ENCODE measurements at places on chromosomes 1 and 21.

DNA sequence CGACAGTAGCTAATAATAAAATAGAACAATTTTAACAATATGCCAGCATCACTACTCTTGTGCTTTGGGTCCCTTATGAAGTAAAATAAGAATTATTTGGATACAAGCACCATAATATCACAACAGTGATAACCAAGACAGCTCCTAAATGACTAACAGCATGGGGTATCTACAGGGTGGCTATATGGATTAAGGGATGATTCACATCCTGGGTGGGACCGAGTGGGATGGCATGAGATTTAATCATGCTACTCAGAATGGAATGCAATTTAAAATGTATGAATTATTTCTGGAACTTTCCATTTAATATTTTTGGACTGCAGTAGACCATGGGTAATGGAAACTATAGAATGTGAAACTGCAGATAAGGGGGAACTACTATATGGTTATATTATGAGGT is 28.1 kb upstream of the B3GALNT2 start:
- DNase-seq: no peak

DNA sequence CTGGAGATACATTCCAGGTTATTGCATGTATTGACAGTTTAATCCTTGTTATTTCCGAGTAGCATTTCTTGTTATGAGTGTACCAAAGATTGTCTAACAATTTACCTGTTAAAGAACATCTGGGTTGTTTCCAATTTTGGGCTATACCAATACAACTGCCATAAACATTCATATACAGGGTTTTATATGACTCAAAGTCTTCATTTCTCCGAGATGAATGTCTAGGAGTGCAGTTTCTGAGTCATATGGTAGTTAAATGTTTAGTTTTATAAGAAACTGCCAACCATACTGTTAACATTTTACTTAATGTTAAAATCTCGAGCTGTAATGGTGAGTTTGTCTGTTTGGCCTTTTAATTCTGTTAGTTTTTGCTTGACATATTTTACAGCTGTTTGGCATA is 10.0 kb downstream of the RAB4A start:
- DNase-seq: no peak

DNA sequence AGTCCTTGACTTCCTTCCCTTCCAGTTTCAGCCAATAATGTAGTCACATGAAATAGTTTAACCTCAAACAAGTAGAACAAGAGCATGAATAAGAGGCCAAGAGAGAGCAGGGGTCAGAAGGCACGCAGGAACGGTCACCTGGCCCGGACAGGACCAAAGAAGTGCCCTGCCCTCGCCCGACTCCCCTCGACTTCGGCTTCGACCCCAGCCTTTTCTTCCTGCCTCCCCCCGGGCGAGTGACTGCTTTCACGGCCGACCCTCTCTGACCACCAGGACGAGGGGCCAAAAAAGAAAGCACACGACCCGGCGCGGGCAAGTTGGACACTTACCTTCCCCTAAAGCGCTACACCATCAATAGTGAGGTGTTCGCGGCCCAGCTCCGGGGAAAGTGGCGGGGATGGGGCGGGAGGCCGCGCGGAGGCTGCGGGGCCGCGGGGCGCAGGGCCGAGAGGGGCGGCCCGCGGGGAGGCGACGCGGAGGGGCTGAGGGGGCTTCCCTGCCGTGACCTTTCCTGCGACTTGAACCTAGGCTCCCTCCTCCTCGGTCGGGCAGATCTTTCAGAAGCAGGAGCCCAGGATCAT is 519 bp downstream of the RERE start:
- peak; percentile 7 for DNase-seq

DNA sequence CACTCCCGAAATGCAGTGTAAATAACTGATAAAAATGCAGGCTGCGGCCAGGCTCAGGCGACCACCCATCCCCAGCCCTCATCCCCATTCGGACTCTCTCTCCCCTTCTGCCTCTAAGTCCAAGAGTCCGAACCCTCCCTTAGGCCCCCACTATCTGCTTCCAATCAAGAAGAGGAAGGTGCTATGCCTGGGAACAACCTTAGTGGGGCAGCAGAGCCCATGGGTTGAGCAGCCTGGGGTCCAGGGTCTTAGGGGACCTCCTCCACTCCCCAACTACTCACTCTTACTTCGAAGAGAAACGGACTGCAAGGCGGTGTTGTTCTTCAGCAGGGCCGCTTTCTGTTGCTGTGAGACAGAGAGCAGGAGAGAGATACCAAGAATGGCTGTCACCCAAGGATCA is 12.2 kb downstream of the ARHGEF2 start:
- DNase-seq: no peak

DNA sequence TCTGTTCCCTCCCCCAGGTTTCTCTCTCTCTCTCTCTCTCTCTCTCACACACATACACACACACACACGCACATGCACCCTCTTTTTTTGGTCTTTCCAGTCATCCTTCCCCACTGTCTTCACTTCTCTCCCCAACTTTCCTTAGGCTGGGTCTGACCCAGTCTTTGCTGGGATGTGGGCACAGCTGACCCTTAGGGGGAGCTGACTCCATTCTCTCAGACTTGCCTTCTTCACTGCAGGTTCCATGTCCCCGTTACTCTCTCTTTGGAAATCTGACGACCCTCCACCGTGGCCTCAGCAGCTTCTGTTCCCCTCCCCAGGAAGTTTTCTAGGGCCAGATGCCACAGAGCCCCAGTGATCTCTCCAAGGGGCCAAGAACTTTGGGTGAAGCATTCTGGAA is 2.1 kb downstream of the DISP3 start:
- no peak for DNase-seq

Data from CD4-positive, alpha-beta T cell treated with Interleukin-15 for 4 hours (primary cell).